Vagina (tissue), 2 donors: ENCODE measurements at places on chromosomes 2 and 18.

DNA sequence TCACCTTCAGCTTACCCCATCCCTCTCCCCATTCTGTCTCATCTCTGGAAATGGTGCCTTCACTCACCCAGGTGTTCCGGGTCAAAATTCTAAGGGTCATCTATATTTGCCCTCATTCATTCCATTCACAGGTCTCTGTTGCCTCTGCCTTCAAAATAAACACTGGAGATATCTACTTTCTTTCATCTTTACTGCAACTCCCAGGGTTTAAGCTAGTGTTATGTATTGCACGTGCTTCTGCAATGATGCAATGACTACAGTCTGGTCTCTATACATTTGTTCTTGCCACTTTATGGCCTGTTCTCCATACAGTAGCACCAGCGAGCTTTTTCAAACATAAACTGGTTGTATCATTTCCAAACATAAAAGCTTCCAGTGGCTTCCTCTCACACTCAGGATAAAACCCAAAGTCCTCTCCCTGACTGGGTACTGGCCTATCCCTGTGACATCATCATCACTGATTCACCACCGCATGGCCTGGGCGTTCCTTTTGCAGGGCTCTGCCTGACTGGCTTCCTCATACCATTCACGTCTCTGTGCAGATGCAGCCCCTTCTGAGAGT, 14.3 kb downstream of the DSG2 start:
- no peak for DNase-seq

DNA sequence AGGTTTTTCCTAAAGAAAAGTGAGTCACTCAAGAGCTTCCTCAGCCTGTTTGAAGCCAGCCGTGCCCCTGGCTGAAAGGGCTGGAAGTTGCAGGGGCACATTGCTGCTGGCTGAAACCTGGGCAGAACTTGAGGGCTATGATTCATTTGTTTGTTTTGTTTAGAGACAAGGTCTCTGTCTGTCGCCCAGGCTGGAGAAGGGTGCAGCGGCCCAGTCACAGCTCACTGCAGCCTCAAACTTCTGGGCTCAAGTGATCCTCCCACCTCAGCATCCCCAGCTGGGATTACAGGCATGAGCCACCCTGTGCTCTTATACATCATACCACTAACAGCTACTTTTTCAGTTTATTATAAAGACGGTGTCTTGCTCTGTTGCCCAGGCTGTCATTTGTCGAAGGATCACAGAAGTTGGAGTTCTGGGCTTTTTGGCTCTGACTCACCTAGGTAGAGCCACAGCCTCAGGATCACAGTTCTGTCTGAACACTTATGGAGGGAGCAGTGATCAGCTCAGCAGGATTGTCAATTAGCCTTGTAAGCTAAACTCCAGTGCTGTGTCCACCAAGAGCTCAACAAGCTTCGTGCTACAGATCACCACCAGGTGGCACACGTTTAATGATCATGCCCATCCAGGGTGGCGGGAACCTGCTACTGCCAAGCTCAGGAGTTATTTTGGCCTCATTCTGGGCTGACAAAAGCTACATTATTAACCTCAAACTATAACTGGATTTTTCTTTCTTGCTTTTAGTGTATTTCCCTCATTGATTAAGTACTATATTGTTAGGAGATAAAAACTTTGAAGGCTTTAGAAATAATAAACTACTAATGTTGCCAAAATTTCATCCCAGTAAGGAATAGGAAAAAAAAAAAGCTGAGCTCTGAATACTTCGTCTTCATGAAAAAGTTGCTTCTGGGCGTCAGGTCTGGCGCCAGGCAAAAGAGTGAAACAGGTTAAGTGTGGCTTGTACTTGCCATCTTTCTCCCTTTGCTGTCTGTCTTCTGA, 57.9 kb downstream of the ARHGEF33 start:
- no peak for DNase-seq

- DNase-seq = no peak
Measured at GRCh38 chr2:162490761-162491470, 147.0 kb downstream of the GCA start.

DNA sequence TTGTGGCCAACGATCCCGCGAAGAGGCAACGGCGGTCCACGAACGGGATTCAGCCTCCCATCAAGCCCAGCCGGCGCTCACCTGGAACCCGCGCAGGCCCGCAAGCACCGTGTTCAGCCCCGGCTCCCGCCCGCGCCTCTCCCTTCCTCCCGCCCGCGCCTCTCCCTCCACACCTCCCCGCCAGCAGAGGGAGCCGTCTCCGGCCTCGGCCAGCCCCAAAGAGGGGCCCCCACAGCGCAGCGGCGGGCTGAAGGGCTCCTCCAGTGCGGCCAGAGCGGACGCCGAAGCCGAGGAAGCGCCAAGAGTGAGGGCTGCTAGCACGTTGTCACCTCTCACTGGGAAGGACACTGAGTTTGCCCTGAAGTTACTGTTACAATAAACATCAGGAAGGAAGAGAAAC, 55.3 kb upstream of the LAPTM4A start:
- DNase-seq = no peak

- no peak for DNase-seq
Measured at GRCh38 chr2:66901344-66901743, 466.4 kb downstream of the MEIS1 start.

DNA sequence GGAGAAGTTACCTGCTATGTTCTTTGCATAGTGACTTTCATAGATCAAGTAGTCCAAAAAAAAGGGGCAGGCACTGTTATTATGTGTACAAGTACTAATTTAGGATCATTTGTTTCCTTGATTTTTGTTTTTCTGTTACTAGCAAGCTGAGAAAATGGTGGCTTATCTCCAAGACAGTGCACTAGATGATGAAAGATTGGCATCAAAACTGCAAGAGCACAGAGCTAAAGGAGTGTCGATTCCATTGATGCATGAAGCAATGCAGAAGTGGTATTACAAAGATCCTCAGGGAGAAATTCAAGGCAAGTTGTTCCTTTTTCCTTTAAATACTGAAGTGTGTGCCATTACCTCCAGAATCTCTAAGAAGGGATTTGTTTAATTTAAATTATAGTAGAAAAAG, 19.6 kb upstream of the KCNJ13 start:
- DNase-seq = no peak

- no peak for DNase-seq
Measured at GRCh38 chr2:12759248-12759647, 42.5 kb downstream of the TRIB2 start.

- no peak for DNase-seq
Measured at GRCh38 chr2:212596688-212597087, 58.1 kb upstream of the ERBB4 start.

GRCh38 chr2:226788881-226789490, 10.6 kb downstream of the IRS1 start:
- DNase-seq = no peak

GRCh38 chr18:80190311-80190710, 57.0 kb downstream of the PARD6G start:
- no peak for DNase-seq

GRCh38 chr18:21241301-21242048, 557 bp upstream of the GREB1L start:
- DNase-seq = no peak

GRCh38 chr2:234588054-234588430, 91.2 kb upstream of the ARL4C start:
- DNase-seq = no peak

- DNase-seq = no peak
Measured at GRCh38 chr2:72924353-72925240, 7.3 kb downstream of the EMX1 start.

GRCh38 chr18:60698901-60699300, 326.3 kb upstream of the MC4R start:
- no peak for DNase-seq

DNA sequence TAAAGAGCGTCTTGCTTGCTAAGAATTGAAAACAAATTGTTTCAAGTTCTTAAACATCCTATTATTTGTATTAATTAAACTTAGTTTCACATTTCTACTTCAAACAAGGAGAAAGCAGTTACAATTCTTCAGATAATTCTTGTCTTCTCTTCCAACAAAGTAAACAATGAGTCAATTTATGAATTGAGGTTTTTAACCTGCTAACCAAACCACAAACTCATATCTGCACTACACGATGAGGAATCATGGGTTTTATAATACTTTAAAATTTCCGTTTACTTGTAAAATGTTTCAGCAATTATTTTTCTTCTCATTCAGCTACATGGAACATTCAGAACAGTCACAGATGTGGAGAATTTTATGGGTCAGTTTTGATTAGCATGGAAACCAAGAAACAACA, 114.2 kb downstream of the SPIRE1 start:
- DNase-seq = no peak

DNA sequence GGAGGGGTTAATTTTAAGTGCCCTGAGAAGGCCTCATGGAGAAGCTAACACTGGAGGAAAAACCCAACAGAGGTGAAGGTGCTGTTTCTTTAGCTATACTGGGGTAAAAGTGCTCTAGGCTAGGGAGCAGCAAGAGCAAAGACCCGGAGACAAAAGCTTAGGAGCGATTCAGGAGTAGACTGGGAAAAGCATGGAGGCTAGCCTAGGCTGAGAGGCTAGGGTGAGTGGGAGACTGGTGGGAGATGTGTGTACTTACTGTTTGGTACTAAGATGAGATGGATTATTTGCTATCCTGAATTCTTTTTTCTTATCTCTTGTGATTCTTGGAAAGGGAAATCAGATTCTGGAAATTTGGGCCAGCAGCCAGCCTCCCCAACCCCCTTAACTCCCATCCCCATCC, 2.0 kb downstream of the GIGYF2 start:
- no peak for DNase-seq

- no peak for DNase-seq
Measured at GRCh38 chr2:190882411-190882766, 1.8 kb downstream of the GLS start.

GRCh38 chr2:216884347-216884746, 24.5 kb upstream of the TNP1 start:
- no peak for DNase-seq

DNA sequence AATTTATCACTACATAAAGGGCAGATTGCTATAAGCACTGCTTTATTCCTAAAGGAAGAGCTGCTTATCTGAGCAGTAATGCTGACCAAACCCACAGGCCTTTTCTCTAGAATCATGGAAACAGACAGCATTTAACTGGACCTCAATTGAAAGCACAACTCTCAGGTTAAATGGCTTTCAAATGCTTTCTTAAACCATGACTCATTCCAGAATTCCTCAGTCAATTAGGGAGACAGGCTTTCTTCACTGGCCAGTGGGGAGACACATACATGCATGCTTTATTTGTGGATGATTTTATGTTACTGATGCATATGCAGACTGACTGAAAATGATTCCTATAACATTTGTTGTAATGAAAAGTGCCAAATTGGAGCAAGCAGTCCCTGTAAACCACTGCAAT, 114.6 kb downstream of the ACVR1 start:
- DNase-seq = no peak

GRCh38 chr18:45324495-45325113, 290.7 kb upstream of the SLC14A2 start:
- peak; percentile 97 for DNase-seq

GRCh38 chr2:54360055-54360792, 95.9 kb upstream of the SPTBN1 start:
- DNase-seq = no peak

- no peak for DNase-seq
Measured at GRCh38 chr2:233029321-233029720, 3.2 kb upstream of the NEU2 start.

DNA sequence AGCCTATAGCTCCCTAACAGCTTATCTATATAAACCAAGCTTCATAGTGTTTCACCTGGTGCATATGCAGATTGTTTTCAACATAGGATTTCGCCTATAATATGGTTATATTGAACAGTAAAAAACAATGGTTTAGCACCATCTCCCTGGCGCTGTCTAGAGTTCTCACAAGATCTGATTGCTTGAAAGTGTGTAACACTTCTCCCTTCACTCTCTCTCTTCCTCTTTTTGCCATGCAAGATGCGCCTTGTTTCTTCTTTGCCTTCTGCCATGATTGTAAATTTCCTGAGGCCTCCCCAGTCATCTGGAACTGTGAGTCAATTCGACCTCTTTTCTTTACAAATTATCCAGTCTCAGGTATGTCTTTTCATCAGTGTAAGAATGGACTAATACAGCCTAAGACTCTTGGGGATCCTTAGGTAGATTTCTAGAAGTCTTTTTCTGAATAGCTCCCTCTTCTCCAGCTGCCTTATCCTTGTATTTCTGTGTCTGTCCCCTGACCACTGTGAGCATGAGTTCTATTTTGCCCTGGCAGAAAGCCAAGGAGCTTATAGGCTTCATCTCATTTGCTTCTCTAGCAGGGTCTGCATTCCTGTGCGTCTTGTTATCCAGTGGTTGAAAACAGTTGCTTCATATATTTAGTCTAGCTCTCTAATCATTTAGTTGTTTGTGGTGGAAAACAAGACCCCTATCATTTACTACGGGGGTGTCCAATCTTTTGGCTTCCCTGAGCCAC, 401.6 kb downstream of the GPD2 start:
- no peak for DNase-seq

- DNase-seq = no peak
Measured at GRCh38 chr18:55300936-55301531, 287.0 kb downstream of the TCF4 start.

- DNase-seq = no peak
Measured at GRCh38 chr2:161116509-161116908, 43.7 kb upstream of the TANK start.

GRCh38 chr2:74496997-74497776, 2.2 kb downstream of the LBX2 start:
- no peak for DNase-seq

GRCh38 chr18:7630731-7631442, 63.8 kb downstream of the PTPRM start:
- DNase-seq = no peak

GRCh38 chr2:112152476-112153178, 14.4 kb downstream of the FBLN7 start:
- DNase-seq = no peak

DNA sequence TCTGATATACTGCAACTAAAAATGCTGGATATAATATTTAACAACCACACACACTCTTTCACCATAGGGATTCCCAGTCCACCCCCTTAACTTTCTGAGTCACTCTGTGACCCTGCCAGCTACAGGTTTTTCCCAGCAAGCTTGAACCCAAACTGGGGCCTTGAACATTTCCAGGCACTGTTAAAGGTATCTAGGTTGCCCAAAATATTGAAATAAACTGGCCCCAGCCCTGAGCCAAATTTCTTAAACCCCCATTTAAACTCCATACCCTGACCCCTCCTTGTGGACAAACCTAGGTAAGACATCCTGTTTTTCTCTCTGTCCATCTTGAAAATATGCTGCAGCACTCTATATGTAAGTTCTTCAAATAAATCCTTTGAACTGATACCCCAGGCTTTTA, 19.7 kb upstream of the DCTN1 start:
- DNase-seq = no peak

DNA sequence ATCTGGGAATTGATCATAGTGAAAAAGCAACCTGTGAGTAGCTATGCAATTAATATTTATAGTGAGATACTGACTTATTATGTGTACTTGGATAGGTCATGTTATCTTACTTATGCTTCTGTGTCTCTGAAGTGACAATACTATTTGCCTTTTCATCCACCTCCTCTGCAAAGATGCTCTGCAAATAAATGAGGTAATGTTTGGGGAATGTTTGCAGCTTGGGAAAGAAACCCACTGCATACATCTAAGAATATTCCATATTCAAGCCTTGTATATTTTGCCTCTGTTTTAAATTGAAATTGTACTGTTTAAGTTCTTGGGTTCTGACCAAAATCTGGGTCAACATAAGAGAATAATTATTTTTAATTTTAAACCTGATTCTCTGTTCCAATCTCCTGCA, 217.4 kb upstream of the DTNA start:
- DNase-seq = no peak

- no peak for DNase-seq
Measured at GRCh38 chr18:31669541-31669940, 14.8 kb downstream of the B4GALT6 start.
